ENCODE measurements at places on chromosomes 7 and 10. TPM values are rescaled to one million over a fixed set of nuclear protein-coding genes. Genes with fewer than 3 reads are reported as not detected.

BEND7 gene
- total RNA-seq = 24.6 TPM

AKR1C8 gene
- not detected for total RNA-seq

C10orf71 gene
- total RNA-seq = not detected

CPVL gene
- 109 TPM for total RNA-seq

DNA sequence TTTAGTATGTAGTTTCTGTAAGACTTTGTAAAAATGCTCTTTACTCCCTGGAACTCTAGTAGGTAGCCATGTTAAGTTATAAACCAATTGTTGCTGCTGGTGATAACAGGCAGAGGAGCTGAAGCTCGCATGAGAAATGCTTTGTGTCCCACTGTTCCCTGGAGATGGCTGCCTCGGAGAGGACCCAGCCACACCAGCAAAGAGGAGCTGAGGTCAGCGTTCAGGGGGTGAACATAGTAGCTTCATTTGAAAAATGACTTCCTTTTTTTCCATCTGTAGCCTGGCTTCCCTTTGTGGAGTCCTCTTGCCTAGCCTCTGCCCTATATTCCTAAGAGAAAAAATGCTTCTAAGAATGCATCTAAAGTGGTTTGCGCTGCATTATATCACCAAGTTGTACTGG, 20.3 kb downstream of the CELF2 start:
- no peak for DNase-seq

GRCh38 chr7:94087664-94088352, 83.7 kb upstream of the BET1 start:
- DNase-seq = peak; percentile 54

GRCh38 chr7:42117201-42117600, 119.8 kb downstream of the GLI3 start:
- DNase-seq = no peak

DNA sequence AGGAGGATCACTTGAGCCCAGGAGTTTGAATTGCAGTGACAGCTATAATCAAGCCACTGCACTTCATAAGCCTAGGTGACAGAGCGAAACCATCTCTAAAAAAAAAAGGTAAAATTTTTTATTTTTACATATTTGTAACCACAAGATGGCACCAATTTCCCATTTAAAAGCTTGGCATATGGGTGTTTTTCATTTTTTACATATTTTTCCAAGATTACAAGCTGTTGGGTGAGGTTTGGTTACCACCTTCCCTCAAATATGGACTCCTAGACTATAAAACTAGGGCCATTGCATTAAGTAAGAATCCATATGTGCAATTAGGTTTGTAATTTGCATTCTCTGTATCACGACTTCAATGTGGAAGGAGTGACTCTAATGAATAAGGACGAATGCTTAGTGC, 129.3 kb upstream of the ACBD5 start:
- DNase-seq = no peak

DNA sequence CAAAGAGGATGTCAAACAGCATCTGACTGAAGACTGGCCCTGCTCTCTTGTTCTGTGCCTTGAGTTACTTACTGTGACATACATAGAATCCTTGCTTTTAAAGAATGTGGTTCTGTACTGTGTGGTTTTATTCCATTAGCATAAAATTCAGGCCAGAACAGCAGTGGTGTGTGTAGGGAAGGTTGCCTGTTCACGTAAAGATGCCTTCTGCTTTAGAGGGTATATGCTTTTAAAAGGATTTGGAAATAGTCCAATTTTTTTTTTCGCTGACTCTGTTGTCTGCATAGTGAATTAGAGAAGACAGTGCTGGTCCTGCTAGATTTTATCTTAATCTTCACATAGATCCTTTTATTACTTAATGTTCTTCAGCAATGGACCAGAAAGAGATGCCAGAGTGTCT, 470.8 kb upstream of the SEMA3A start:
- no peak for DNase-seq

GRCh38 chr7:15168489-15168888, 265.9 kb upstream of the DGKB start:
- no peak for DNase-seq
